ENCODE measurements at places on chromosomes 4 and X.

- DNase-seq = no peak
Measured at GRCh38 chr4:86512631-86513030, 81.5 kb upstream of the PTPN13 start.

- no peak for DNase-seq
Measured at GRCh38 chr4:24405341-24405740, 179.0 kb downstream of the DHX15 start.

GRCh38 chr4:61049018-61049417 lies 151.1 kb upstream of the ADGRL3 start:
- DNase-seq = no peak

DNA sequence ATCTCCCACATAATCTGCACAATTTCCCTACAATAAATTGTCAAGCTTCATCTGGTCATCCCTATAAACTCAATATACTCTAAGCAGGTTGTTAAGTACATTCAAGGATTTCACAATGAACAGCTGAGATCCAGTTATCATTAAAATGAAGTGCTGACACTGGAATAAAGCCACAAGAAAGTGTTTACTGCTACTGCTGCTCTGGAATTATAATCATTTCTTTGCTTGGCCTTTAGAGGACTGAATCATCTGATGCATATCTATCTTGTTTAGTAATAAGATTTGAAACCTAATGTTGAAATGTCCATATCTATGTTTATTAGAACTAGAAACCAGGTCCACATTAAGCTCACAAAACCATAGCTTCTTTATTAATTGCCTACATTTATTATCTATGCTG lies 338.6 kb upstream of the ZFP42 start:
- no peak for DNase-seq

DNA sequence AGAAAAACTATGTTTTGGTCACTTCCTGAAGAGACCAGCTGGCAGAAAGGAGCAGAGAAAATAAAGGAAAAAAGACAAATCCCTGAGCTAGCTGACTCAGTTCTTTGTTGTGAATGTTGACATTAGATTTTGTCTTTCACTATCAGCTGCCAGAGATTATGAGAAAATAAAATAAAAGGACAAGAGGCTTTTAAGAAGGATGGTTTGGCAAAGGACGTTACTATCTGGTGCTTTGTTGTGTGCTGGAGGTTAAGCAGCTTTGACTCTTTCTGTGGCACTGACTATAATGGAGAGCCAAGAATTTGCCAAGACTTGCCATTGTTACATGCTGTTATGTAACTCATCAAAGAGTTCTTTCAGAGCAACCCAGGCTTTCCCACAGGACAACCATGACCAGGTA lies 12.1 kb downstream of the ASB5 start:
- no peak for DNase-seq

- DNase-seq = no peak
Measured at GRCh38 chr4:85979276-85979675, 380.6 kb downstream of the MAPK10 start.

DNA sequence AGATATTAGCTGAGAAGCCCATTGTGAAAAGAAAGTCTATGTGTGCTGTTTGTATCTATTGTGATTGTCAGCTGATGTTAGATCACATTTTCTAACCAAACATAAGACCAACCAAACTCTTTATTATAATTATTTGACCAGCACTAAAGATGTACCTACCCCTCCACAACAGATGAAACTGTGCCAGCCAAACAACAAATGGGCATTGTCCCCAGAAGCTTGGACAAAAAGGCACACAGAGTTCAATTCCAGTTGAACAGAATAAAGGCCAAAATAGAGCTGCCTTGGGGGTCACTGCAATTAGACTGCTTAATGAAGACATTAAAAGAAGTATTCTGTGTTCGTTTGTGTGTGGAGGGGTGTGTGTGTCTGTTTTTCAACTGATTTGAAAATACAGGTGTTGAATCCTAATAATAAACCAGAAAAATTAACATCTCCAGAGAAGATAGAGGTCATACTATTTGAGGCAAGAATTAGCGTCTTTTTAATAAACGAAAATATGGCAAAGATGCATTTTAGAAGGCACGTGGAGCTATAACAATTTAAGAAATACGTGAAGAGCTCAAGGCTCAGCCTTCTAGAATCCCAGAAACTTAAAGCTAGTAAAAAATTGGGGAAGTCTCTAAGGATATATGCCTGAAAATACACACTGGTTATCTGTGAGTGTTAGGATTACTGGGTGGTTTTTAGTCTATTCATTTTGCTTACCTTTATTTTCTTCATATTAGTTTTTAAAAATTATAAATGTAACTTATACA lies 2.2 kb downstream of the SPP1 start:
- DNase-seq = no peak

GRCh38 chr4:12123707-12124106 lies 695.0 kb upstream of the HS3ST1 start:
- no peak for DNase-seq

GRCh38 chrX:80216086-80216485 lies 201.5 kb downstream of the TBX22 start:
- DNase-seq = no peak

DNA sequence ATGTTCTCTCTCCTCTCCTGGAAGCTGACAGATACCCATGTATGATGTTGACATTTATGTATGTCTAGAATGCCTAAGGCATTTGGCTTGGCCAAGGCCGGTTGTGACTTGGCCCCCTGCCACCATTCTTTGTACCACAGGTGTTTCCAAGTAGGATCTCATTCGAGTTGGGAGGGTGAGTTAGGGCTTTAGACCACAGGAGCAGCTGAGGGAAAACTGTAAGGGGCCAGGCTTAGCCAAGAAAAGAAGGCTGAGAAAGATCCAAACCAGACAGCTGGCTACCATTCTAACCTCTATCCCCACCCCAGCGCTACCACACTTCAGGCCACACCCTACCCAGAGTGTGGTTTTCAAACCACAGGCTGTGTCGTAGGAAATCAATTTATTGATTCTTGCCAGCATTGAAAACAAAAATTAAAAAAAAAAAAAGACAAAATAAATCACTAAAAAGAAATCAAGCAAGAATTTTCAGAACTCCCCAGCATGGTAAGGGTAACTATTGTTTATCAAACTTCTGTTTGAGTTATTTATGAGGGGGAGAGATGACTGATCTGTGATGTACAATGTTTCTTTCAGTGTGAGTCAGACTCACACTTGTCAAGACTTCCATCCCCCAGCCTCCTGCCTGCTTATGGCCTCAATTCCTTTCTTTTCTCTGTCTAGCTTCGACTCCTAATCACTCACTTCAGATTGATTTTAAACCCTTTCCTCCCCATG lies 9.9 kb downstream of the TMSB4X start:
- no peak for DNase-seq

- DNase-seq = no peak
Measured at GRCh38 chr4:7792616-7793015, 147.0 kb downstream of the AFAP1 start.

DNA sequence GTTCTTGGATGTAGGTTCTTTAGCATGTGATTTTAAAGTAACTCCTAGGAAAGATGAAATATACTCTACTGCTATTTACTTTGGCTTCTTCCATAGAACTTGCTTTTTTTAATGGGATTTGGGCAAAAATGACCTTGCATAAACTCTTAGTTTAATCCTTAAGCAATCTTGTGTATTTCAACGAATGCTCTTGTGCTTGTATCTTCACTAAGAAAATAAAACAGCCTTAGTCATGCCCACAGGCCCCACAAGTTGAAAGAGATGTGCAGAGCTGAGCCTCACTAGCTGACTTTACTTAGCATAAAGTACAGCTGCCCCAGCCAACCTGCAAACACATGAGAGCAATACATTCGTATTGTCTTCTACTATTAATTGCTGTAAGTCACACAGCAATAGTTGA lies 1609.2 kb downstream of the STIM2 start:
- DNase-seq = no peak

- DNase-seq = no peak
Measured at GRCh38 chrX:38660395-38661102, 99.2 kb downstream of the TSPAN7 start.

DNA sequence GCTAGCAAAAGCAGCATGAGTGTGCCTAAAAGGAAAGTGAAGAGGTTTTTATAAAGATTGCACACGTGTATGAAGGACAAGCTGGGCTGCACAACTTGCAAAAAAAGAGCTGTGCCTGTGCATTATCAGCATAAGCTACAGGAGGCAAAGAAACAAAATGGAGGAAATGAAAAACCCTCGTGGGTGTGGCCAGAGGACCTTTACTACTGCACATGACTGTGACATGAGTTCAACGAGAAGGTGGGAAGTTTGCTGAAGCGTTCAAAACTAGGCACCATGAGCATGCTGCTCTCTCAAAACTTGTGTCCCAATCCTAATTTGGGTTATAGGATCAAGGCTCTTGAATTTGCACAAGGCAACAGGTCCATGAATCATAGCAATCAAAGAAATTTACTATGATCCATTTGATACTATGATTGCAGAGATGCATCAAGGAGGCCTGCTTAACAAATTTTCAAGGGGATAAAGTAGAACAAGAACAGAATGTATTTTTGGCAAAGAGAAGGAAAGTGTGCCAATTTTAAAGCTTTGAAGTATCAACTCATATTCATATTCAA lies 38.1 kb upstream of the CXorf38 start:
- no peak for DNase-seq

DNA sequence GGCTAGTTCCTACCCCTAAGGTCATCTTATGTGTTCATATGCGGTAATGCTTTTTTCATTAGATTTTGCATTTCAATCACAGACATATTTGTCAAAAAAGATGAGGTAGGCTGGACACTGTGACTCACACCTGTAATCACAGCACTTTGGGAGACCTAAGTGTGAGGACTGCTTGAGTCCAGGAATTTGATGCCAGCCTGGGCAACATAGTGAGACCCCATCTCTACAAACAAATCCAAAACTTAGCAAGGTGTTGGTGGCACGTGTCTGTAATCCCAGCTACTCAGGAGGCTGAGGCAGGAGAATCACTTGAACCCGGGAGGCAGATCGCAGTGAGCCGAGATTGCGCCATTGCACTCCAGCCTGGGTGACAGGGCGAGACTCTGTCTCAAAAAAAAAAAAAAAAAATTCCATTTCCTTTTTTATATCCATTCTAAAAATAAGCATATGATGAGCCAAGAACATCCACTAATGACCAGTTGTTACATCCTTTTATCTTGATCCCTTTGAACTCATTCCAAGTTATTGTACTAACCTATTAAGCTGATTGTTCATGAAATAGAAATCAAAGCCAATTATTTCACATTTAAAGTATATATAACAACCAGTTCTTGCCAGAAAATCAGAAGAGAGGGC lies 23.4 kb downstream of the PGAM4 start:
- DNase-seq = no peak

GRCh38 chrX:131067846-131068745 lies 9.9 kb downstream of the ARHGAP36 start:
- DNase-seq = no peak

DNA sequence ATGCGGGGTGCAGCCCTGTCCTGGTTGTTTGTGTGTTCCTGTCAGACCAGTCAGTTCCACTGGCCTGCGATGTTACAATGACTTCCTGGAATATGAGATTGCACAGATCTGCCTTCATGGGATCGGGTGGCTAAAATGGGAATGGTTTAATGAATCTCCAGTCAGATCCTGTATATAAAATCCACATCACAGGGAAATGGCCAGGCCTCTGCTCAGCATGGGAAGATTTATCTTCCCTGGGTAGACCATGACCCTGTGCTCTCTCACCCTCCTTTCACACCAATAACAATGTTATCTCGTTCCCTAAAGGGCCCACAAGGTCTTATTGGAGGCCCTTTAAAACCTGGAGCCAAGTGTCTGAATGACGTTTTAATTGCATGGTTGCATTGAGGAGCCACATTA lies 307.4 kb downstream of the RAB28 start:
- DNase-seq = no peak

GRCh38 chrX:91414713-91415112 lies 19.9 kb upstream of the PABPC5 start:
- no peak for DNase-seq

DNA sequence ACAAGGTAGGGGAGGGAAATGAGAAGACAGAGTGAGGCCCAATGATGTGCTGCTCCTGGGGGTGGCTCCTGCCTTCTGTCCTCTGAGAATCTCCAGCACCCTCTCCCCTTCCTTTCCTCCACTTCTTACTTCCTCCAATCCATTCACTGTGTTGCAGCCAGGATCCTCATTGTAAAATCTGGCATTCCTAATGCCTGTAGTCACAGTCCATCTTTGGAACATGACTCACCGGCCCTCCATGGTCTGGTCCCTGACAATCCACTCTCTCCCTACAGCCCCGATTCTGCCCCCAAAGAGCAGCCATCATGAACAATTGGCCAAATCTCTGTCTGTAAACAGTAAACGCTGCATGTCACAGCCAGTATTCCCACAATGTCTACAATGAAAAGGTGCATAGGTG lies 72.9 kb downstream of the CLNK start:
- DNase-seq = no peak

All from progenitor cell of endocrine pancreas (in vitro differentiated cells).